T-helper 2 cell treated with Interferon-gamma antibody and Interleukin-4, amounts not matched to agents 5 μg/mL and 100 μg/mL, for 36 hours (primary cell): ENCODE measurements at places on chromosomes 11 and 22.

- no peaks in the 10 kb centered on the region for H3K36me3 ChIP-seq
- no peak for DNase-seq
- peak overlapping the region; percentile 36 for H3K27ac ChIP-seq
- peak overlapping the region; percentile 88 for H3K4me3 ChIP-seq
- H3K27me3 ChIP-seq = peaks cover 14% of the 10 kb centered on the region
Measured at GRCh38 chr11:2447253-2447950, 2.6 kb downstream of the KCNQ1 start.

- no peak overlapping the region for H3K4me3 ChIP-seq
- H3K4me1 ChIP-seq = peaks cover 7% of the 10 kb centered on the region
- no peak for DNase-seq
- no peaks in the 10 kb centered on the region for H3K36me3 ChIP-seq
- H3K27ac ChIP-seq = no peak overlapping the region
Measured at GRCh38 chr11:112516261-112516660, 255.6 kb upstream of the PLET1 start.

DNA sequence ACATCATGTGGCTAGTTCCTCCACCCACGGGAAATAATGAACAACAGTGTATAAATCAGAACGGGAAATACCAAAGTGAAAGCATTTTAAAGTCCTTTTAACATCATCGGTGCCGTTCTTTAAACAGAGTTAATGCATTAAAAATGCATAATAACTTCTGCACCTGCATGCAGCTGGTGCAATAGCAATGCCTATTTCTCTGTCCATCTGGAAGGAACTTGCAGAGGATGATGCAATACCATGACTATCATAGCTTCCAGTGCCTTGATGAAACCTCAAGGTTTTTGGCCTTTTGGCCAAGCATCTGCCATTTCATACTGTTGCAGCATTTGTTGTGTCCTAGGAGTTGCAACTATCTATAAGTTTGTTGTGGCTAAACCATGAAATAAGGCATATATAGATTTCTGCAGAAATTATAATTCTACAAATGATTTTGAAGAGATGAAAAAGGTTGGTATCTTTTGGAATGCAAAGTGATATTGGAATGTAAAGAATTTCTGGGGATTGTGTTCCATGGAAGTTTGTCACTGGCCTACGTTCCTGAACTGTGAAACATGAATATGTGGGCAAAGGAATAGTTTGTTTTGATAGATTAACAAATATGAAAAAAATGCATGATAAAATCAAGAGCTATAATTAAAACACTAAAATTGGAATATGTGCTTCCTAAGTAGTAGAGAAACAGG lies 9.8 kb upstream of the EIF3F start:
- H3K27me3 ChIP-seq = no peaks in the 10 kb centered on the region
- no peak overlapping the region for H3K4me3 ChIP-seq
- DNase-seq = no peak
- no peak overlapping the region for H3K27ac ChIP-seq
- no peaks in the 10 kb centered on the region for H3K4me1 ChIP-seq

- H3K4me3 ChIP-seq = no peak overlapping the region
- H3K27ac ChIP-seq = no peak overlapping the region
- peaks cover 4% of the 10 kb centered on the region for H3K4me1 ChIP-seq
- peaks cover 13% of the 10 kb centered on the region for H3K36me3 ChIP-seq
- no peak for DNase-seq
Measured at GRCh38 chr11:126190792-126191191, 20.7 kb downstream of the RPUSD4 start.

DNA sequence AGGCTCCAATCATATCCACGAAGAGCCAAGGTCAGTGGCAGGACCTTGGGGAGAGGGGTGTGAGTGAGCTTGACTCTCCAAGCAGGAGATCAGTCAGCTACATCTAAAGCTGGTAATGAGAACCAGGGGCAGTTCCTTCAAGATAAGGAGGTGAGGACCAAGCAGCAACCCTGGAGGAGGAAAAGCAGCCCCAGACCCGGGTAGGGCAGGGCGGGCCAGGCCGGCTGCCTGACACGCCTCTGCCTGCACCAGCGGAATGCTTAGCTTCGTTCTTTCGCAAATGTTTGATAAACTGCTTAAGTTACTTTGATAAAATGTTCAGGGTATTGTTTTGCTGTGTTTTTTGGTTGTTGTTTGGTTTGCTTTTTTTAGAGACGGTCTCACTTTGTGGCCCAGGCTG lies 18.7 kb upstream of the FADD start:
- no peaks in the 10 kb centered on the region for H3K36me3 ChIP-seq
- no peak for DNase-seq
- H3K27ac ChIP-seq = no peak overlapping the region
- no peaks in the 10 kb centered on the region for H3K27me3 ChIP-seq

- no peak for DNase-seq
- H3K4me1 ChIP-seq = peaks cover 65% of the 10 kb centered on the region
- H3K4me3 ChIP-seq = no peak overlapping the region
Measured at GRCh38 chr11:46557684-46558151, 36.1 kb downstream of the AMBRA1 start.

- no peak overlapping the region for H3K27ac ChIP-seq
- H3K27me3 ChIP-seq = no peaks in the 10 kb centered on the region
- H3K4me3 ChIP-seq = no peak overlapping the region
- DNase-seq = no peak
- peaks cover 6% of the 10 kb centered on the region for H3K4me1 ChIP-seq
- no peaks in the 10 kb centered on the region for H3K36me3 ChIP-seq
Measured at GRCh38 chr11:69213964-69214363, 58.2 kb downstream of the SMIM38 start.

DNA sequence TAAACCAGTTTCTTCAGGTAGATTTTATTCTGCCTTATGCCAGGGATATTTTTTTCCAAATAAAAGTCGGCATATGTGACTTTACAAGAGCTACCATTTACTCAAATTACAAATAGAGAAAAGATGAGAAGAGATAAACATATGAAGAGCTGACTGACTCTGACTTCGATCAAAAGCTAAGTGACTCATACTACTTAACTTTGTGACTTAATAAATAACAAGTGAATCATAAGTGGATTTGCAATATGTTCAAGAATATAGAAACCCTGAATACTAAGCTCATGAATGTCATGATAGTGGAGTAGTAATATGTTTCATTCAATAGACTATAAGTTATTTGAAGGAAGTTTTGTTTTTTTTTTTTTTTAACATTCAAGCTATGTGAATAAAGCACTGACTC lies 130.5 kb upstream of the ANO3 start:
- H3K4me1 ChIP-seq = no peaks in the 10 kb centered on the region
- H3K36me3 ChIP-seq = no peaks in the 10 kb centered on the region
- DNase-seq = no peak
- no peak overlapping the region for H3K27ac ChIP-seq
- H3K27me3 ChIP-seq = no peaks in the 10 kb centered on the region

GRCh38 chr22:35517769-35518530 lies 22.7 kb upstream of the RASD2 start:
- H3K4me1 ChIP-seq = no peaks in the 10 kb centered on the region
- no peak for DNase-seq
- H3K27me3 ChIP-seq = peaks cover 23% of the 10 kb centered on the region

- H3K27me3 ChIP-seq = no peaks in the 10 kb centered on the region
- no peaks in the 10 kb centered on the region for H3K36me3 ChIP-seq
- H3K4me3 ChIP-seq = no peak overlapping the region
- H3K4me1 ChIP-seq = no peaks in the 10 kb centered on the region
- H3K27ac ChIP-seq = no peak overlapping the region
- DNase-seq = no peak
Measured at GRCh38 chr11:27786331-27786730, 86.1 kb upstream of the BDNF start.

GRCh38 chr22:37254867-37255233 lies 10.8 kb upstream of the RAC2 start:
- H3K27ac ChIP-seq = no peak overlapping the region
- no peak overlapping the region for H3K4me3 ChIP-seq

DNA sequence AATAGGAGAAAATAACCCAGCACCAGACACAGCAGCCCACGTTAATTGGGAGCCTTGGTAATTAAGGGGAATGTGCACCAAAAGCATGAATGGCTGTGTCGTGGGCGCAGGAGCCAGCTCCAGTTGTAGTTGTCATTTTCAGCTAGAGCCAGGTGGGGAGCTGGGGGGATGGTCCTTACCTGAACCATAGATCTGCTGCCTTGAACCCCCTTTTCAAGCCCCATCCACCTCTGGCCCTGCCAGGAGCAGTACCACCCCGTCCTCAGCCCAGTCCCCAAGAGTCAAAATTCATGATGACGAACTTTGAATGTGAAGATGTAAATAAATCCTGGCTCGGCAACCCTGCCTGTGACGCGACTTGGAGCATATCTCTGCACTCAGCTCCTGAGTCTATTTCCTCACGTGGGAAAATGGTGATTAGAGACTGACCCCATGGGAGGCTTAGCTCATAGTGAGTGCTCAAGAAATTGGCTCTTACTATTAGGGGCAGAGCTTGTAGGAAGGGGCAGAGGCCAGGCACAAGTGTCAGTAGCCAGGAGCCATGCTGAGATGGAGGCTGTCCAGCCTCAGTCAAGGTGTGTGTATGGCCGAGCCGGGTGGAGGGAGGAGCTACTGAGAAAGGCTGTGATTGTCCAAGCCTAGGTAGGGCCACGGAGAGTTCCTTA lies 794 bp upstream of the FXYD6 start:
- peaks cover 70% of the 10 kb centered on the region for H3K27me3 ChIP-seq
- no peak overlapping the region for H3K27ac ChIP-seq
- DNase-seq = no peak
- H3K36me3 ChIP-seq = no peaks in the 10 kb centered on the region
- H3K4me3 ChIP-seq = peak overlapping the region; percentile 31

GRCh38 chr11:44637487-44637886 lies 72.0 kb downstream of the CD82 start:
- H3K27me3 ChIP-seq = peaks cover 36% of the 10 kb centered on the region
- H3K4me3 ChIP-seq = no peak overlapping the region
- H3K36me3 ChIP-seq = no peaks in the 10 kb centered on the region
- DNase-seq = no peak

DNA sequence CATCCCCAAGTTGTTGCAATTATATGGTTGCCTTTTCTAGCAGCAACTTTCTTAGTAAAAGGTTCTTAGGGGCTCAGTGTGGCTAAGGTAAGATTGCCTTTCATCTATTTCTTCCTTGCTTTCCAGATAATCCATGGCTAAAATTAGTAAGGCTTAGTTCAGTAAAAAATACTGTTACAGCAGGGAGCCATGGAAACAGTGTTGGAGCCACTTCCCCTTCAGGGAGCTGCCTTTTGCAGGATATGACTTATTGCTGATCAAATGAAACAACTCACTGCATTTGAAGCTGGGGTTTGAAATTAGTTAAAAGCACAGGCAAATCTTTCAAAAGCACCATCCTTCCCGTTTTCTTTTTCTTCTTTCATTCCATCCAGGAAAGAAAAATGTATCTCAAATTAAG lies 184.3 kb downstream of the C11orf87 start:
- H3K4me3 ChIP-seq = no peak overlapping the region
- H3K27me3 ChIP-seq = no peaks in the 10 kb centered on the region
- DNase-seq = no peak
- H3K36me3 ChIP-seq = no peaks in the 10 kb centered on the region
- no peaks in the 10 kb centered on the region for H3K4me1 ChIP-seq

GRCh38 chr22:25196326-25196725 lies 3.3 kb upstream of the CRYBB3 start:
- no peaks in the 10 kb centered on the region for H3K4me1 ChIP-seq
- no peak for DNase-seq
- H3K27me3 ChIP-seq = no peaks in the 10 kb centered on the region
- H3K36me3 ChIP-seq = peaks cover 5% of the 10 kb centered on the region
- H3K27ac ChIP-seq = no peak overlapping the region

GRCh38 chr11:108223348-108224149 lies 682 bp downstream of the ATM start:
- peaks cover 45% of the 10 kb centered on the region for H3K4me1 ChIP-seq
- no peak overlapping the region for H3K27ac ChIP-seq
- peaks cover 41% of the 10 kb centered on the region for H3K36me3 ChIP-seq

- no peak for DNase-seq
- H3K4me3 ChIP-seq = no peak overlapping the region
- no peaks in the 10 kb centered on the region for H3K27me3 ChIP-seq
- no peaks in the 10 kb centered on the region for H3K4me1 ChIP-seq
Measured at GRCh38 chr11:84232511-84232910, 946.3 kb upstream of the CCDC90B start.

DNA sequence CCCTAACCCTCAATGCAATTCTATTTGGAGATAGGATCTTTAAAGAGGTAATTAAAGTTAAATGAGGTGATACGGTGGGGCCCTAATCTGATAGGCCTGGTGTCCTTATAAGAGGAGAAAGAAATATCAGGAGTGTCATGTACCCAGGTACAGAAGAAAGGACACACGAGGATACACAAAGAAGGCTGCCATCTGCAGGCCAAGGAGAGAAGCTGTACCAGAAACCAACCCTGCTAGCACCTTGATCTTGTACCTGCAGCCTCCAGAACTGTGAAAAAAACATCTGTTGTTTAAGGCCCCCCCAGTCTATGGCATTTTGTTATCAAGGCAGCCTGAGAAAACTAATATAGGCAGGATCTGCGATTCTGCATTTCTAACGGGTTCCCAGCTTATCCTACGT lies 44.2 kb downstream of the FBXO7 start:
- no peaks in the 10 kb centered on the region for H3K27me3 ChIP-seq
- no peaks in the 10 kb centered on the region for H3K4me1 ChIP-seq
- H3K4me3 ChIP-seq = no peak overlapping the region
- DNase-seq = no peak
- no peak overlapping the region for H3K27ac ChIP-seq
